ENCODE measurements at places on chromosomes 11 and 22.

- DNase-seq: peak; percentile 79
Observed at GRCh38 chr11:2156416-2157182, 4.4 kb downstream of the INS start.

DNA sequence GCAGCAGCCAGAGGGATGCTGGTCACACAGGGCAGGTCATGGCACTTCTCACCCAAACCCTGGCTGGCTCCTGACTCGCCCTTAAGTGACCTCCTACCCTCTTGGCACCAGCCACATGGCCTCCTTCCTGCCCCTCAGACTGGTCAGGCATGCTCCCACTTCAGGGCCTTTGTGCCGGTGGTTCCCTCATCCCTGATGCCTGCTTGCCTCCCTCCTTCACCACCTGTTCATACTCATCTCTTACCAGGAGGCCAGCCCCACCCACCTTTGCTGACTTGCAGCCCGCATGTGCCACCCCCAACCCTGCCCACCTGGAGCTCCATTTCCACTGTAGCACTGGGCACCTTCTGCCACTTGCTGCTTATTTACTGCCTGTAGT is 20.1 kb downstream of the GNAZ start:
- DNase-seq: no peak

GRCh38 chr11:45959851-45960250 is 37.4 kb downstream of the LARGE2 start:
- DNase-seq: no peak

DNA sequence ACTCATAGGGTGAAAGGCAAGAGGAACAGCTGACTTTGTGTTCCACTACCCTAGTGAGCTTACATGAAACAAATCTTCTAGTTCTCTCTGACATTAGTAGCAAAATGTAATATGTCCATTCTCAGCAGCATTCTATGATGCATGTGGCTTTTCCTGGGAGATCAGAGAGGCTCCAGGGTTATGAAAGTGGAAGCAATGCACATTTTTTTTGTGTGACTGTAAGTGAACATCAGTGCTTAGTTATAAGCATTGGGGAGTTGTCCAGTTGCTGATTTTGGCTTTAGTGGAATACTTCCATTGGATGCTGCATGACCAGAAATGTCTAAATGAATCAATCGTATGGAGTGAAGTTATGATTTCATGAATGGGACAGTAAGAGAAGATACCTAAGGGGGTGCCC is 255.9 kb downstream of the FAT3 start:
- DNase-seq: no peak

DNA sequence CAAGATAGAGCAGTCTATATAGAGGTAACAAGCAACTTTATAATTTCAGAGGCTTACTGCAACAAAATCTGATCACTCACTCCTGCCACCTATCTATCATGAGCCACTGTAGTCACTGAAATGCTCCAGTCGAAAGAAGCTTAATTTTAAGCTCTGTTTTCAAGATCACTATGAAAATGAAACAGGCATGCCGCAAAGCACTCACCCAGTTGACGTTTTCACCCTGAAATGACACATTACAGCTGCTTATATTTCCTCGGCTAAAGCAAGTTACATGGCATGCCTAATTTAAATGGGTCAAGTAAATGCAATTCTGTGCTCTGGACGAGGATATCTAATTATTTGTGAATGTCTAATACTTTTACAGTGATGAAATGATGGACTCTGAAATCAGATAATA is 616.3 kb downstream of the FAM181B start:
- no peak for DNase-seq

DNA sequence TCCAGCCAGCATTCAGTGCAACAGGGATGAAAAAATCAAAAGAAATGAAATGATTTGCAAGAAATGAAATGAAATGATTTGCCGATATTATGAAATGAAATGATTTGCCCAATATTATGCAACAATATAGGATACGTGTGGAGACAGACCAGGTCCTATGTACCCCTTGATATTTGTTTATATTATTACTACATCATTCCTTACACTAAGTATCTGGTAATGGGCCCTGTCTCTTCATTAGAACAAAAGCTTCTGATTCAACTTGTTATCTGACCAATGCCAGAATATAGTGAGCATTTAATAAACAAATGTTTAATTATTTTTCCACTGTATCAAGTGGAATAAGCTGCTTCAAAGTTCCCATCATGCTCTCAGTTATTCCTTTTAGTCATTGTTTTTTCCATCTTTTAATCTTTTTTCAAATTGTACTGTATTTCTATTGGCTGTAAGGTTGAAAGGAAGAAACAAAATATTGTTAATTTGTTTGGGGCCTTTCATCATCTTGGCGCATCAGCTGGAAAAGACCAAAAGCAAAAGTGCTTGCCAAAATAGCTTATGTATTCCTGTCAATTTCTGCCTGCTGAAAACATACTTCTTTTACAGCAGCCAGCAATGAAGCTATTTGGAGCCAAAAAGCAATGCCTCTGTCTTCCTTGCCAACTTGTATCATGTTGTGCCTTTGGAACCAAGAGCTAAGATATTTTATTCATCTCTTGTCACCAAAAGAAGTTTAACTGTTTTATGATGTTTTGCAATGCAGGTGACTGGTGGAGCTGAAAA is 2314.9 kb downstream of the LRRC4C start:
- DNase-seq: peak; percentile 19

DNA sequence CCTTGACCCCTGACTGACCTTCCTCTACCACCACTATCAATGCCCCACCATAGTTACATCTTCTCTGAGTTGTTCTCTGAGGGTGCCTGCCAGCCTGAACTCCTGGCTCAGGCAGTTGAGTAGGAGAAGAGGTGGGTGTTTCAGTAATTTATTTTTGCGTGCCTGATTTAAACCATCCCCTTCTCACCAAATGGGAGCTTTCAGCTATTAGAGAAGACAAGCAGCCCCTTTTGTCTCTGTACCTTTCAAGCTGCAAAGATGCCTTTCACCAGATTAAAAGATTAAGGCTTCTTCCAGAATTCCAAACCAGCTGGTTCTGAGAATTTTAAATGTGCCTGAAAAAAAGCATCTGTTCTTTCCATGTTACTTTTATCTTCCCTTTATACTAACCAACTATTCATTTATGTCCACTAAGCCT is 223.8 kb downstream of the FAM76B start:
- no peak for DNase-seq

GRCh38 chr11:73189315-73189714 is 28.8 kb upstream of the P2RY2 start:
- no peak for DNase-seq

DNA sequence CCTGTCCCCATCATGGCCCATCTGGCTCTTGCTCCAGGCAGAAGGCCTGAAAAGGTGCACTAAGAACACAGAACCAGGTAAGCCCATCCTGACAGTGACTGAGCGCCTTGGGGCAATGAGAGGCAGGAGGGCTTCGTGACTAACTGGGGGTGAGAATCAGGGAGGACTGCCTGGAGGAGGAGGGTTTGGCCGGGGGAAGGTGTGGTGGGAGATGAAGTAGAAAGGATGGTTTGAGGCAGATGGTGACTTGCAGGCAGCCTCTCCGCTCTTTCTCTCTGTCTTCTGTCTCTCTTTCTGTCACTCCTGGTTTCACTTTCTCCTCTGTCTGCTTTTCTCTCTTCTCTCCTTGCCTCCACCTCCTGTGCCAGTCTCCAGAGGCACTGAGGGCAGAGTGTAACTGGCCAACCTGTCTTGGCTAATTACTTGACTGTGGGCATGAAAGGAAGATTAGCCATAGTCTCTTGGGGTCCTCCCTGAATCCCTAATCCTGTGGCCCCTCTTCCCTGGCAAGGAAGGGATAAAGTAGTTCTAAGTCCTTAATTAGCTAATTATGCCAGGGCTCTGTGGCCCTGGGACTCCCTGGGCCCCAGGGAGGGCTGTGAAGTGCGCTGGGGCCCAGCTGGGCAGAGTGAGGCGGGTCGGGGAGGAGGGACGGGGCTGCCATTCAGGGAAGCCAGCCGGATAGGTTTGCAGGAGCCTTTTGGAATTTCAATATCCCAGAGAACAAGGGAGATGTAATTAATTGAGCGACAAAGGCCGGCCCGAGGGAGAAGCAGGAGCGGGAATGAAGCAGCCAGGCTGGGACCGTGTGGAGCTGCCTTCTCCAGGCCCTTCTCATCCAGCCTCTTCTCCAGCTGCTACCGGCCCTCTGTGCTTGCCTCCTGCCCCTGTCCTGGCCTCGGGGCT is 61.1 kb downstream of the CACNA1I start:
- DNase-seq: no peak

GRCh38 chr11:118079491-118079890 is 2.6 kb downstream of the TMPRSS4 start:
- DNase-seq: no peak

DNA sequence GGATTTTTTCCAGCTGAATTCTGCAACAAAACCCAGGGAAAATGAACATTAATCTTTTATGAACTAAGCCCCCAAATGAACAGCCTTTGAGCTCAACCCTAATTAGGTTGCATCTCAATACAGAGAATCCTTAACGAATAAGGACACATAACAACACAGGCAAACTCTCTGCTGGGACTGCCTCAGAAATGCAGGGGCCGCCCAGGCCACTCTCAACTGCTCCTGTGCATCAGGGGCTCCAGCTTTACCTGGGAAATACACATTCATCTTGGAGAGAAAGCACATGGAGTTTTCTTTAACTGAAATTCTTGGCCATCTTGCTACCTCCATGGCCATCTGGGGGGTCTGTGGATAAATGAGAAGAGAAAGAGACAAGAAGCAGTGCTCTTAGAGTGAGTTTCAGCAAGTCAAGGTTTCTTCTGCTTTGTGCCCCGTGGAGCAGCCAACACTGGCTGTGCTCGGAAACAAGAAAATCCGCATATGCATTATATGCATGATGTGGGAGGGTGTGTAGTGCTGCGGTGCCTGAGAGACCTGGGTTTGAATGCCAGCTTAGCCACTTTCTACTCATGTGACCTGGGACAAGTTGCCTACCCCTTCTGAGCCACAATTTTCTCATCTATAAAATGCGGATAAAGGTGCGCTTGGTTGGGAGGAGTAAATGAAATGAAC is 81.9 kb upstream of the RCN1 start:
- DNase-seq: no peak
